MV-4-11 (cell line): ENCODE measurements at places on chromosomes 5 and 9.

DNA sequence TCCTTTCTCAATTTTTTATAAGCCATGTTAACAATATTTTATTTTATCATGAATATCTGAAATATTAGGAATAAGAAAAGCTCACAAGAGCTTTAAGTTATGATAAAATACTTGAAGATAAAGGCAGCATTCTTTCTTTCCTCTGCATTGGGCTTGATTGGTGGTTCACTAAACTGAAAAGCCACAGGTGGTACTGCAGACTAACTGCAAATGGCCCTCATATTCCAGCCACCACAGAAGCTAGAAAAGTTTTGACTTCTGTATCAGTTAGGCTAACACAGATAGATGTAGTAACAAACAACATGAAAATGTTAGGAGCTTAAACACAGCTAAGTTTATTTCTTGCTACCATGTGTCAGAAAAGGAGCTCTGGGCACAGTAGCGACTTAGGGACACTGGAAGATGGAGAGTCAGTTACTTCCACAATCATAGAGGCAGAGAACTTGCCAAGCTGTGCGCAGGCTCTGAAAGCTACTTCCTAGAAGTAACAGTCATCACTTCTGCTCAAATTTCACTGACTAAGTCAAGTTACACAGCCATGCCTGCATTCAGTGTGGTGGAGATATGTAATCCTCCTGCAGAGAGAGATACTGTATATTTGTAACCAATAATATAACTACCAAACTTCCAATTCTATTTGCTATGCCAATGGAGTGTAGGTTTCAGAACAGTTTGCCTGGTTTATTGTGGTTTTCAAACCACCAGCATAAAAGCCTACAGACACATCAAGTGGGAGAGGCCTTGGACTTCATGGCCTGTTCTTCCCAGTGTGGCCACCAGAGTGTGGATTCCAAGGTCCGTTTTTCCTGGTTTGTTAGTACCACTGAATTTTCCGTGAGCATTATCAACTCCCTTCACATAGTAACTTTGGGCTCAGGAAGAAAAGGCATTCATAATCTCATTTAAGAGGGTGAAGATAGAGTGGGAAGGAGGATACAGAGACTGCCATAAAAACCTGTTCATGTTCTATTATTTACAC is 268.3 kb downstream of the PJA2 start:
- DNase-seq: peak; percentile 18

DNA sequence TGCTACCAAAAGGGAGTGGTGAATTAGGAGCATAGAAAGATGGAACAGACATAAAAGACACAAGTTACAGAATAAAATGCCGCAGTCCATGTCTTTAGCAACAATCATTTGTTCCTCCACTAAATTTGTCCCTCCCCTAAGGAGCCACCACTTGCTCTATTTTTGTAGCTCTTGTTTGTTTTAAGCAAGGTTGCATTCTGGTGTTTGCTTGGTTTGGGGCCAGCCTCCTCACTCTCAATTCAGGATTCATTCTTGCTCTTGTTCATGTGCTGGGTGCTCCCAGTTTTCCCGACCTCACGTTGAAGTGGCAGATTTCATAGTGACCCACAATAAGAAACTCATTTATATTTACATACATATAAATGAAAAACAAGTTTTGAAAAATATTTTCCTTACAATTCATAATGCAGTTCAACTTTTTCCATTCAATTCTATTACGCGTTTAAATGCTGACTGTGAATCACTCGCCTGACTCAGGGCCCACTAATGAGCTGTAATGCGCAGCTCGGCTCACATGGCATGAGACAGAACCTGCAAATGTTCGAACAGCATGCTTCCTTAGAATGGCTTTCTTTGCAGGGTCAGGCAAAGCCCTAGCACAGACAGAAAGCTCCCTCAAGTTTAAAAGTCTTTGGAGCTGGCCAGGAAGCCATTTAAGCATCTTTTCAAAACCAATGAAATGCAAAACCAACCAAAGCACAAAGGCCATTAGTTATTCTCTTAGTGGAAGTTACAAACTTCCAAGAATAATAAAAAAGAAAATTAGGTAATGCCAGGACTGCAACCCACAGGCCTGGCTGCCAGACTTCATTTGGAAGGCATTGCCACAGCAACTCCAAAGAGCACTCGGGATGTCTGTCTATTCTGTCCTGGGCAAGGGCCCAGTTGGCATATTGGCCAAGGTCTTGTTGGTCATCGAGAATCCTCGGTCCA is 41.7 kb downstream of the RETREG1 start:
- no peak for DNase-seq

- DNase-seq: no peak
These were observed 69.1 kb downstream of the GPR21 start for GRCh38 chr9:123102375-123103113.

DNA sequence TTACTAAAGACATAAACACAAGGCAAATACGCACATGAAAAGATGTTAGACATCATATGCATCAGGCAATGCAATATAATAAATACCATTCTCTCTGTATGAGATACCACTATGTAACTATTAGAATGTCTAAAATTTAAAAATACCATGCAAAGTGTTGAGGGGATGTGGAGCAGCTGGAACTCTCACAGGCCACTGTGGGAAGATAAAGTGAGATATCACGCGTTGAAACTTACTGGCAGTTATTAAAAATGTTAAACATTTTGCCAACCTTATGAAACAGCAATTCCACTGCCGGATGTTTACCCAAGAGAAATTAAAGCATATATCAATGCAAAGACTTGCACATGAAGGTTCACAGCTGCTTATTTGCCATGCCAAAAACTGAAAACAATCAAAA is 556.7 kb downstream of the LRRC70 start:
- DNase-seq: no peak

DNA sequence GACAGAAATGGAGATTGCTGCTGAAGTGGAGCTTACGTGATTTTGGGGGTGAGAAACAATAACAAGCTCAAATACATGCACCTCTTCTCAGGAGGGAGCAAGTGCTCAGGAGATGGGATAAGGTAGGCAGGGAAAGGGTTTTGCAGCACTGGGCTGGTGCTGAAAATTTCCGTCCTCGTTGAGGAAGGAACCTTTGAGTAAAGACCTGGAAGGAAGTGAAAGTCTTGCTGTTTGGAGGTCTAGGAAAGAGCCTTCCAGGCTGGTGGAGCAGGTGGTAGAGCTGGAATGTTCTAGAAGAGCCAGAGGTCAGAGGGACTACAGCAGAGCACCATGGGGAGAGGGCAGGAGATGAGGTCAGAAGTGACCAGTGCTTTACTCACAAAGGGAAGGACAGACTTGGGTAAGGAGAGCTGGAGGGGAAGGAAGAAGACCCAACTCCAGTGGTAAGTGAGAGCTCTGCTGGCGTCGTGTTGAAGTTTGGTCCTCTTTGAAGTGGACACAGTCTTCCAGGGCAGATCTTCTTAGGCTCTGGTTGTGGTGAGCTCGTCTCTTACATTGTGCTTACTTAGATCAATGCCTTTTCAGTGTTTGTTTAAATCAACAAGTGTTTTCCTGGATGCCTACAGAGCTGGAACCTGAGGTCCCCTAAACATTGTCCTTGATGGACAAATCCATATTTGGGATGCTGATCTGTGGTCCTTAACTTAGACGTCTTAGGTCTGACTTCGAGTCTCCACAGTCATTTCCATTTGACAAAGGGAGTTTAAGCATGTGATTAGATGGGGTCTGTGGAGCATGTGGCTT is 21.0 kb downstream of the ANKRD33B start:
- no peak for DNase-seq

GRCh38 chr9:33131790-33132772 is 35.1 kb downstream of the B4GALT1 start:
- DNase-seq: no peak

- no peak for DNase-seq
These were observed 68.6 kb downstream of the MAPKAP1 start for GRCh38 chr9:125638239-125639045.
